ENCODE measurements at places on chromosomes 6 and 20.
A peak's percentile ranks its signal among the peaks of the same experiment; 100 is the strongest.

- no peak for DNase-seq
Measured at GRCh38 chr20:664151-664550, 11.2 kb upstream of the SRXN1 start.

- DNase-seq, result peak; percentile 37
Measured at GRCh38 chr6:16731478-16732051, 29.7 kb downstream of the ATXN1 start.

DNA sequence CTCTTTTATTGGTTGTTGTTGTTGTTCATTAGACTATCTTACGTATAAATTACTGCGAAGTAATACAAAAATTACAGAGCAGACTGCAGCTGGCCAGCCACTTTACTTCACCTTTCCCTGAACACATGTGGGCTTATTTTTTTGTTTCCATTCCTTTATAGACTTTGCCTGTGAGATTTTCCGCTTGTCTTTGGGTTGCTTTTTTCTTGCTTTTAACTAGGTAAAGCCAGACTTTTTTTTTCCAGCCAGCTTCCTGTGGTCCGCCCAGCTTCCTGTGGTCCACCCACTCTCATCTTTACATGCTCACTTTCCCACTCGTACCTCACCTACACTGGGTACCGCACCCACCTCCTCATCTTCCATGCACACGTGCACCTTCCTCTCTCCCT lies 79.0 kb downstream of the IPCEF1 start:
- no peak for DNase-seq

GRCh38 chr6:46502486-46503119 lies 11.4 kb upstream of the RCAN2 start:
- no peak for DNase-seq

DNA sequence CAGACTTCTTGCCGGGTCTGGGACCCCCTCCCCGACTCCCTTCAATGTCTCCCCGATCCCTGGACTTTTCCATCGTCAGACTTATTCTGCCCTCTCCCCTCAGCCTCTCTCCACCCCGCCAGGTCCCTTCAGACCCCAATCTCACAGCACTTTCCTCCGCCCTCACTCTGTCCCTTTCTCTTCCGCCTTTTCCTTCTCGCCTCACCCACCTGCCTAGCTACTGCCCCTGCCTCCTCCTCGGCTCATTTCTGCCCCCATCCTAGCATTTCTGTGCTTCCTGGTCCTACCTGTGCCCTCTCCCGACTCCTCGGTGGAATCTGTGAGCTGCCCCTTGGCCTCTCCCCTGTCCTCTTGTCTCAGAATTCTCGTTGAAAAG lies 616 bp downstream of the CHMP4B start:
- no peak for DNase-seq

DNA sequence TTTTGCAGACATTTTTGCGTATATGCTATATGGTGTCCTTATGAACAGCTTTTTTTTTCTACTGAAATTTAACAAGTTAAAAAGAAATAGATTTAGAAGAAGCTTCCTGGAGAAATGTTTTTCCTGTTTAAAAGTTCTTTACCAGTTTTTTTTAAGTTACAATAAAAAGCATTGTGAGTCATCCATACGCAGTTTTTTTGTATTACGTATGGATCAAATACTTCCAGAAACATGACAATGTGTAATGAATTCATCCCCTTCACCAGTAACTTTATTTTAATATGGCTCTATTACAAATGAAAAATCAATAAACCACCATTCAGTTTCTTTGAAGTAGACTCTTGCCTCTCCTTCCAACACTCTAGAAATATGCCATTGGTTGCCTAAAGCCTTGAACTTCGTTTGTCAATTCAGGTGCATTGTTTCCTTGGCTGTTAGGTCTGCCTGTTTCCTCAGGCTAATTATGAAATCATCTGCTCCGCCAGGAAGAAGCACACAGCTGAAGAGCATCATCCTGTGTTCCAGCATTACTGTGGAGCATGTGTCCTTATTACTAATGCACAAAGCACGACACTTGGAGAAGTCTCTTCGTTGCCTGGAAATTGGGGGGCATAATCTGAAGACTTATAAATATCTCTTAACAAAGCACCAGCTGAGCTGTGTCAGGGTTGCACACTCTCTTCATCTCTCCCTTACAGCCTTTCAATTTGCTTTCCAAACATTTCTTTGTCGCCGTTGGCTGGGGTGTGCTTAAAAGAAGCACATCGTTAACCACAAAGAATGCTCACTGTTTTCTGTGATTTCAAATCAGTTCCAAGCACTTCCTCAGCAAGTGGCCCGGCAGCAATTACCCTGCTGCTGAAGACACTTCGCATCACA lies 9.6 kb downstream of the MOXD1 start:
- no peak for DNase-seq

- no peak for DNase-seq
Measured at GRCh38 chr6:87561017-87561416, 28.8 kb downstream of the RARS2 start.

DNA sequence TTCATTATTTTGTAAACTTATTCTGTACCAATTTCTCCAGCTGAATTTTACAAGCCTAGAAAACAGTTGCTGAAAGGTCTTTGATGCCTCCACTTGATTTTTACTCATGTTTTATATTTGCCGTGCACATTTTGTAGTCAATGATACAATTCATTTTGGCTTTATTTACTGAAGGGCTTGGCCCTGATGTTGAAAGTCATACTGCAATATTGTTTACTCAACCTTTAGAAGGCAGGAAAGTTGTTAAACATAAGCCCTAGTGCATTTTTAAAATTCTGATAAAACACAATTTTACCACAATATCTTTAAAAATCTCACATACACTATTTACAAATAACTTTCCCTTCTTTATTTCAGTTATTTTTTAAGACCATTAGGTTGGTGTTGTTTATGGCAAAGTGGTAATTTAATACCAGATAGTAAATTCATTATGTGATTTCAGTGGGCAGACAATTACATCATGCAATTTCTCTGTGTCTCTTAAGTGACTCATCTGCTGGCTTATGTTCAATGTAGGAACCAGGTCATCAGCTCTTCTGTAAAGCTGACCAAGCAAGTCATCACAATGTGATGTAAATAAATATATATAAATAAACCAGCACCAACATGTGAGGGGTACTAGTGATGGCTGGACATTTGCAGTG lies 121.1 kb upstream of the SLC35B3 start:
- DNase-seq, result no peak

- no peak for DNase-seq
Measured at GRCh38 chr6:147507162-147508041, 1.1 kb upstream of the SAMD5 start.

DNA sequence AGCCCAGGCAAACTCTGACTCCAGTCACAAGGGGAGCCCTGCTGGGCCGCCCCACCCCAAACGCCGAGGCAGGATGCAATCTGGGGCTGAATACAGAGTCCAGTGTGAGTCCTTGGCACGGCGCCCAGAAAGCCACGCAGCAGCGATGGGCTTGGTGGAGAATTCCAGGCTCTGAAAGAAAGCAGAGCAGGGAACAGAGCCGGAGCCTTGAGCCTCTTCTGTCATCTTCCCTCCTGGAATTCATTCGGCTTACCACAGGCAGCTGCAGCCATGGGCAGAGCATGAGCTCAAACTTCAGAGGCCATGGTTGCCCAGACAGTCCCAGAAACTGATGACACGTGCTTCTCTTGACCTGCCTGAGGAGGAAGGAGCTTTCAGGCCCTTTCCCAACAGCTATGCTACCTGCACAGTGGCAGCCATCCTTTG lies 441.1 kb upstream of the JARID2 start:
- no peak for DNase-seq

DNA sequence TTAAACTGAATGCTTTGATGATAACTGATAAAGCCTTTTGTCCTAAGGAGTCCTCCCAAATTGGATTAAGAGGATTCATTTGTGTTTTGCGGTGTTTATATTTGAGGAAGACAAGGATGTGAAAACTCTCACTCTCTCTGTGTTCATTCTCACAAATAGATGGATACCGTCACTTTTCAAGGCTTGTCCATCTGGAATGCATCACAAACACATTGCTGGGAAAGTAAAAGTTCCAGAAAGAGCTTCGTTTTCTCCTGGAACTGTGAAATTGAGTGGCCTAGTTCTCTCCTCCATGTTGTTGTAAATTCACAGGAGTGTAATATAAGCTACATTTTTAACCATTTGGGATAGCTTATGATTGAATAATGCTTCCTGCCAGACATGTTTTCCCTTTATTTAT lies 581.6 kb upstream of the FLRT3 start:
- DNase-seq, result no peak

Data from CD4-positive, alpha-beta T cell treated with Interleukin-6 at 100 ng/mL for 8 hours (primary cell).